ENCODE measurements at places on chromosomes 12 and 14.

GRCh38 chr14:71089971-71090370, 182.7 kb downstream of the PCNX1 start:
- no peak for DNase-seq

DNA sequence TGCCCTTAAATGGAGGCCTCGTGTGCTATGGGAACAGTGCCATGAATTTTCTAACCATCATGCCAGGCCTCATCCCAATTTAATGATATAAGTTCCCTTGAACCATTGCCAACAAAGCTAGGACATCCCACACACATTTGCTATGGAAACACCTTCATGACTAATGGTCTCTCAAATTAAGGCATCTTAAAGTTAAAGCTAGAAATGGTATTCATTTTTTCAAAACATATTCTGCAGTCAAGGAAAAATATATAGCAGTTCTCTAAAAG, 117.3 kb downstream of the BTG1 start:
- no peak for DNase-seq

GRCh38 chr14:76322594-76323220, 53.2 kb upstream of the ESRRB start:
- no peak for DNase-seq

DNA sequence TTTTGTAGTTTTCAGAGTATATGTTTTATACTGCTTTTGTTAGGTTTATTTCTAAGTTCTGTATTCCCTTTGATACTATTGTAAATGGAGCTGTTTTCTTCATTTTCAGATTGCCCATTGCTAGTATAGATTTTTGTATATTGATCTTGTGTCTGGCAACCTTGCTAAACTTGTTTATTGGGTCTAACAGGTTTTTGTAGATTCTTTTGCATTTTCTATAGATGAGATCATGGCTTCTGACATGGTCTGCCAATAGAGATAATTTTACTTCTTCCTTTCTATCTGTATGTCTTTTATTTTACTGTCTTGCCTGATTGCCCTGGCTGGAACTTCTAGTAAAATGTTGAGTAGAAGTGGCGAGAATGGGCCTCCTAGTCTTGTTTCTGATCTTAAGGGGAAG, 40.3 kb downstream of the ANKRD9 start:
- no peak for DNase-seq

DNA sequence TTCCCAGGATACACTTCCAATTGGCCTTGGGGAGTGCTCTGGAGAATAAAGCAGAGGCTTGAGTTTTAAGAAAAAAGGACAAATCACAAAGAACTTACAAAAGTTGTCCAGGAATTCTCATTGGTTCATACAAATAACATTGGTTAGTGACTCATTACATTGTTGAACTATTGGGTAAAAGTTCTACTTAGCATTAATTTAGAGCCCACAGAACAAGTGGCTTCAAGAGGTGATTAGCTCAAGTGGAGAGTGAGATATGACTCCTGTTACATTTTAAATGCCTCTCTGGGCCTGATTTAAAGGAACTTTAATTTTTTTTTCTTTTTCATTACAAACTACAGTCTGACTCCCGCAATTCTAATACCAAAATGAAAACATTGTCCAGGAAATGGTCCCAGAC, 72.9 kb downstream of the ASCL4 start:
- DNase-seq, result no peak

- no peak for DNase-seq
Measured at GRCh38 chr14:37201724-37202123, 4.0 kb downstream of the MIPOL1 start.

GRCh38 chr12:44689587-44689986, 186.5 kb downstream of the NELL2 start:
- DNase-seq, result no peak

GRCh38 chr12:97301576-97301975, 161.0 kb upstream of the RMST start:
- no peak for DNase-seq

- no peak for DNase-seq
Measured at GRCh38 chr12:123251403-123252076, 18.3 kb downstream of the MTRFR start.

DNA sequence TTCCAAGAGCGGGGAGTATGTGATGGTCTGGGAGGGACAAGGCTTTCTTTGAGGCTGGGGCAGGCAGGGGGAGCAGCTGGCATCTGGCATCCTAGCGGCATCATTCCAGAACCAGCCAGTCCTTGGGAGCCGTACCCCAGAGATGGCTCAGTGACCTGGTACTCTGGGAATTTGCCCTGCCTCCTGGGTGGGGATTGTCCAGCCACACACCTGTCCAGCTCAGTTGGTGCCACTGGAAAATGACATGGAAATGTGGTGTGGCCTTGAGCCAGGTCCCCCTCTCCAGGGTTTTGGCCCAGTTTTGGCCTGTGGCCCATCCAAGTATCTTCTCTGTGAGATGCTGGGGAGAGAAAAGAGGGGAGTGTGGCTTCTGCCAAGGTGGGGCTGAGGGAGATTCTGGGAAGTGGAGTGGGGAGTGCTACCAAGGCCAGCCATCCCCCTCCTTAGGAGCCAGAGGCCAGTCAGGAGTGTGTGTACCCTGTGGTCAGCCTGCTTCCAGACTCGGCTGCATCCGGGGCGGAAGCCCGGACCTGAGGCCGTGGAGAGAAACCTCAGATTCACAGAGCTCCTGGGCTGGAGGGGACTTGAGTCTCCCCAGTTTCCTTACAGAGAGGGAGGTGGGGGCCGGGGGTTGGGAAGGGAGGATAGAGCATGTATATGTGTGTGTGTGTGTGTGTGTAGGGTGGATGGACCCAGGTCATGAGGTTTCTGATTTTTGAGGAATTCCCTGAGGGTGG, 14.7 kb upstream of the KRT80 start:
- DNase-seq, result no peak

DNA sequence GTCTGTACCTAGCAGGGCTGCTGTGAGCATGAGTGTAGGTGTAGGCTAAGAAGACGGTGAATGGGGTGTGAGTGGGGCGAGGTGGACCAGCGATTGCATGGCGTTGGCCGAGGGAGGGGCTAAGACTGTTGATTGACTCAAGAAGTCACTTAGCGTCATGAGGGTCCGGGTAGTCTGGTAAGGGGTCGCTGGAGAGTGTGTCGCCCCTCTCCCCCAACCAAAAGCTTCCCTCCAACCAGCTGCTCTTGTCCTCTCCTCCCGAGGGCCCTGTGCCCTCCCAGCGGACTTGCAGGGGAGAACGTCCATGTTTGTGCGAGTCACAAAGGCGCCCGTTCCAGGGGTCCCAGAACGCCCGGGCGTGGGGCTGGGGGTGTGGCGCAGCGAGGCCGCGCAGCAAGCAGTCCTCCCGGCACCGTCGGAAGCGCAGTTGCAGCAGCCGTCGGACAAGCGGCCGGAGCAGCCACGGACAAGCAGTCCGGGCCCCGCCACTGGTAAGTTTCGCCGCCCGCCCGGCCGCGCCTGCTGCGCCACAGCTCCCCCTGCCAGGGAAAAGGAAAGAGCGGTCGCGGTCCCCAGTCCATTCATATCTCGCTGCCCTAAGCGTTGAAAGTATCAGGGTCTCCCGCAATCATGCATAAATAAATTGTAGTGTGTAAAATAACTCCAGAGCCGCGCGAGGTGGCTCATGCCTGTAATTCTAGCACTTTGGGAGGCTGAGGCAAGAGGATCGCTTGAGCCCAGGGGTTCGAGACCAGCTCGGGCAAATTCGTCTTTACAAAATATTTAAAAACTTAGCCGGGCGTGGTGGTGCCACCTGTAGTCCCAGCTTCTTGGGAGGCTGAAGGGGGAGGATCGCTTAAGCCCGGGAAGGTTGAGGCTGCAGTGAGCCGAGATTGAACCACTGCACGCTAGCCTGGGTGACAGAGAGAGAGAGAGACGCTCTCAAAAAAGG, at the start of gene CCDC63:
CCDC63 (plus strand) TSS at position 373 of the 952 bp plus-strand sequence. CDS start 5,968 bp downstream, outside the sequence.
- DNase-seq, result no peak

- no peak for DNase-seq
Measured at GRCh38 chr12:84270470-84271140, 642.0 kb downstream of the SLC6A15 start.

DNA sequence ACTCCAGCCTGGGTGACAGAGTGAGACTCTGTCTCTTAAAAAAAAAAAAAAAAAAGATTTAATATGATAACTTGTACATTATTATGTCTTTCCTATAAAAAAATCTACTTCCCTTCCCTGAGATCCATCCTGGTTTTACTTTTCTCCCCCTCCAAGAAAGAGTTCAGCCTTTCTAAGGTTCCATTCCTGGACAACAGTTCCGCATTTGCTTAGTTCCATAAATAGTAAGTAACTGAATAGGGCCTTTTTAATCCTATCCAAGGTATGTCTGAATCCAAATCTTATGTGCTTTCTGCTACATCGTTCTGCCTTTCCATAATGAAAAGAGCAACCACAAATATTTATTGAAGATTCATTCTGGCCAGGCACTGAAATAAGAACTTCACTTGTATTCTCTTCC, 187.8 kb downstream of the DACT1 start:
- DNase-seq, result no peak

- no peak for DNase-seq
Measured at GRCh38 chr12:108119974-108120862, 8.9 kb upstream of the WSCD2 start.

DNA sequence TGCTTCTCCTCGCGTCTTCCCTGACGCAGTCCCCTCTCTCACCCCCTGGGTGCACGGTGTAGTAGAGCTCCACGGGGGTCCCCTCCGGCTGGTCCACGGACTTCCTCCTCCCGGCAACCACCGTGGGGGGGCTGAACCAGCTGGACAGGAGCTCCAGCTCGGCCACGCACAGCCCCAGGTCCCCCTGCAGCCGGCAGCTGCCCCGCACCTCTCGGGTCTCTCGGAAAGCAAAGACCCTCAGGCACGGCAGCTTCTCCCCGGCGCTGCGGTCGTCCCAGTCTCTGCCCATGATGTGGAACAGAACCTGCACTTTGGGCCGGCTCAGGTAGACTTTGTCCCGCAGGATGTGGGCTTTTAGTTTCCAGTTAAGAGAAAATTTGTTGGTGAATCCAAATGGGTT, 203.8 kb downstream of the TMEM132D start:
- no peak for DNase-seq

DNA sequence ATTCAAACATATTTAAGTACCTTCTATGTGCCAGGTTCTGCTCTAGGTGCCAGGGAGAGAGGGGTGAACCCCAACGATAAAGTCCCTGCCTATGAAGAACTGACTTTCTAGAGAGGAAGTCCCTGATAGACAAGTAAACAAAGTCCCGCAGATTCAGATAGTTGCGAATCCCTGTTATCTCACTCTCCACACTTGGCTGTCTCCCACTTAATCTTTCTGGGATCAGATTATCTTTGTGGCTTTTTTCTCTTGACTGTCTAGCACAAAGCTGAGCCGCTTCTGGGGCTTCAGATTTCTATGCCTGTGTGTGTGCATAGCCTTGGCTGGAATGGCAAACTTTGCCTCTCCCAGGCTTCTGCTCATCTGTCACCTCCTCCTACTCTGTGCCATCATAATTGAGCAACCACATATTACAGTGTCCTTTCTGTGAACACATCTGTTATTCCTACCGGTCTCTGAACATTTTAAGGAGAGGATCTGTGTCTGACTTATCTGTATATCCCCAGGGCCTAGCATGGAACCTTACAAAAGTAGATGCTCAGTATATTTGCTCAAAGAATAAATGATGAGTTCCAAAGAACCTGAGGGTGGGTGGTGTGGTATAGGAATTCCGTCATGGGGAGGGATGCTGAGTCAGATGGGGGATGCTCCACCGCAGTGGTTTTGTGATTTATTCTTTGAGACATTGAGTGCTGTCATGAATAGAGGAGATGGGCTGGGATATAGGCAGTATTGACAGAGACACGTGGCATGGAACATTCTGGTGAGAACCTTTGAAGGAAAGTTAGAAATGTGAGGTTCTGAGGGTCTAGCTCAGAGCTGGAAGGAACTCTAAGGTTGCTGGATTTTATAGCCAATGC, 28.5 kb downstream of the RGS6 start:
- no peak for DNase-seq

DNA sequence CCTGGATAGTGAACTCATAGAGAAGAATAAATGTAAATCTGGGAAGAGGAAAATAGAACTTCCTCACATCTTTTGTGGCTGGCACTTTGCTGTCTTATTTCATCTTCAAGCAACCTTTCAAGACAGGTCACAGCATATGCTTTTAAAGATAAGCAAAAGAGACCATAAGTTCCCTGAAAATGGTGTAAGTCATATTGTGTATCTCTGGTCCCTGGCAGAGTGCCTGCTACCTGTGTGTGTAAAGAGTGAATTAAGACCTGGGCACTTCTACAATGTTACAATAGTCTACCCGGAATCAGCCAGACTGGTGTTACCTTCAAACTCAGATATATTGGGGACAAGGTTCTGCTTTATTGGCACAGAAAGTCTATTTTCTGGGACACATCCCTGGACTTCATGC, 168.8 kb downstream of the SLC2A13 start:
- no peak for DNase-seq

- DNase-seq, result no peak
Measured at GRCh38 chr14:59484639-59485175, 390 bp downstream of the JKAMP start.

GRCh38 chr12:77697126-77697525, 133.6 kb upstream of the NAV3 start:
- DNase-seq, result no peak

DNA sequence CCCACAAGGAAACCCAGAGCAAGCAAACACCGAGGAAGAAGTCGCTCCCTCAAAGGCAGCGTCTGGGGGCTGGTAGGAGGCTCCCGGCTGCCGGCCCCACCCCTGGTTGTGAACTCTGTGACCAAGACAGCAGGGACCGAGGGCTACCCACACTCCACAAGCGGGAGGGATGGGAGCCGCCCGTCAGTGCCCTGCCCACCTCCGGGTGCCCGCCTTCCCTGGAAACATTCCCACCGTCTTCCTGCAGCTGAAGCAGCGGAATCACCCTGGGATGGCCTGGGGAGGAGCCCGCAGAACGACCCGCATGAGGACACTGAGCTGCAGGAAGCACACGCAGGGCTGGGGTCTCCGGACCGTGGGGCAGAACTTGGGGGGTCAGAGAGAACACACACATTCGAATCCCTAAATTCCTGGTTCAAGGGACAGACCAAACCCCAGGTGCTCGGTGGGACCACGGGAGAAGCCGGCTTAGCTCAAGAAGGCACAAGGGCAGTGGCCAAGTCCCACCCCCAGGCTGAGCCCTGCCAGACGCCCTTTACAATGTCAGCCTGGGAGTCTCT, 33.5 kb upstream of the C14orf180 start:
- DNase-seq, result no peak

DNA sequence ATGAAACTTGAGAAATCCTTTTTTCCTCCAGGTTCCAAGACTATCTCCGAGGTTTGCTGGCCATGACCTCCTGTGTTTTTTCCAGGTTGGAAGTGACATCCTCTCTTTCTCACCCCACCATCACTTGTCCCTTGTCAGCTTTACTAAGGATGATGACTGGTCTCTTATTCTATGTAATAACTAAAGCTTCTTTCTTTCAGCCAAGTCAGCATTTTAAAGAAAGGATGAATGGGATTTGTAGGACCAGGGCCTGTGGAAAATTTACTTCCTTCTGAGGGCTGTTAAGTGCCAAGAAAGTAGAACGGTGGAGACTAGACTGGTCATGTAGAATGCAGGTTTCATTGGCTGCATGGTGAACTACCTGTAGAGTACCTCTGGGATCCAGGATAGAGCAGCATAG, 73.6 kb downstream of the FIGNL2 start:
- DNase-seq, result no peak
